Stimulated activated naive CD4-positive, alpha-beta T cell (primary cell): ENCODE measurements at places on chromosomes 4 and X.
A peak's percentile ranks its signal among the peaks of the same experiment; 100 is the strongest.

DNA sequence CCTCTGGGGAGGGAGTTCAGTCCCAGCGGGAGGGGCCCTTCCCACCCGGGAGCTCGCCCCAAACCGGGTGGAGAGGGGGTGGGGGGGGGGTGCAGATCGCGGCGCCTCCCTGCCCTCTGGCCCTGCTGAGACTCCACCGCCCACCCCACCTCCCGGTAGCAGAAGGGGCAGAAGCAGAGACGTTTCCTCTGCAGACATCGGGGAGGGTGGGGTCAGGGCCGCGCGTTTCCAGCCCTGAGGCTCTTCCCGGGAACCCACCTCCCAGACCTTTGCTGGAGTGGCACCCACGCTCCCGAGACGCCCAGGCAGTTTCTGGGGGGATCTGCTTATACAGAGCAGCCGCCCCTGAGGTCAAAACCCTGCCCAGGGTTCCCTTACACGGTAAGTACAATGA, 30.2 kb downstream of the CPLX1 start:
- DNase-seq, result no peak

DNA sequence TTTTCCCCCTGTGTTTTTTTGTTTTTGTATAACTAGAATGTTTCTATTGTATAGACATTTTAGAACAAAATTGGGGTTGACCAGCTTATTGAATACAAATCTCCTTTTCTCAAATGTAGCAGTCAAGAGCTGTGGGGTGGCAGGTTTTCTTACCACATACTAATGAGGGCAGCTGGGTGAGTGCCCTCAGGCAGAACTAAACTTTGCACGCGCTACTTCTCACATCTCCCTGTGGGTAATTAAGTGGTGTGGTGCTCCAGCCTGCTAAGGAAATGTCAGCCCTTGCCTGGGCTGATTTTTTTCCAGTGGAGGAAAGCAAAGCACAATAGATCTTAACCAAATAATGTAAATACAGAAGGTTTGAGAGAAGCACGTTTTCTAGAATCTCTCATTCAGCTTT, 717.6 kb upstream of the TENM3 start:
- no peak for DNase-seq

GRCh38 chr4:99811850-99812249, 4.8 kb upstream of the DAPP1 start:
- peak; percentile 58 for DNase-seq

GRCh38 chrX:2710041-2710840, 19.1 kb downstream of the CD99 start:
- DNase-seq, result no peak

DNA sequence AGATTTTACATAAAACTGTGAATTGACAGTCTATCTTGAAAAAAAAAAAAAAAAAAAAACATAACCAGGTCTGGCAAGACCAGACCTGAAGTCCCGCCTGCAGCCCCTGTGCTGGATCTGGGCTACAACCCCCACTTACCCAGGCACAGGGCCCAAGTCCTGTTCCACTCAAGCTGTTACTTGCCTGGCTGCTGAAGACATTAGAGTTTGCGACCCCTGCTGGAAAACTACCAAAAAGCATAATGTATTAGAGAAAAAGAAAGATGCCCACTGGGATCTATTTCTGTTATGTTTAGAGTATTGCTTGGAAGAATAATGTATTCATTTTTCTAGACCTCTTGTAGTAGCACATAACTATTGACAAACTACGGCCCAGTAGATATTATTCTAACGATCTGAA, 4.7 kb downstream of the HS3ST1 start:
- peak; percentile 20 for DNase-seq

GRCh38 chr4:112031712-112032328, 113.4 kb upstream of the FAM241A start:
- no peak for DNase-seq

GRCh38 chr4:163048447-163048846, 118.2 kb downstream of the NAF1 start:
- DNase-seq, result no peak

DNA sequence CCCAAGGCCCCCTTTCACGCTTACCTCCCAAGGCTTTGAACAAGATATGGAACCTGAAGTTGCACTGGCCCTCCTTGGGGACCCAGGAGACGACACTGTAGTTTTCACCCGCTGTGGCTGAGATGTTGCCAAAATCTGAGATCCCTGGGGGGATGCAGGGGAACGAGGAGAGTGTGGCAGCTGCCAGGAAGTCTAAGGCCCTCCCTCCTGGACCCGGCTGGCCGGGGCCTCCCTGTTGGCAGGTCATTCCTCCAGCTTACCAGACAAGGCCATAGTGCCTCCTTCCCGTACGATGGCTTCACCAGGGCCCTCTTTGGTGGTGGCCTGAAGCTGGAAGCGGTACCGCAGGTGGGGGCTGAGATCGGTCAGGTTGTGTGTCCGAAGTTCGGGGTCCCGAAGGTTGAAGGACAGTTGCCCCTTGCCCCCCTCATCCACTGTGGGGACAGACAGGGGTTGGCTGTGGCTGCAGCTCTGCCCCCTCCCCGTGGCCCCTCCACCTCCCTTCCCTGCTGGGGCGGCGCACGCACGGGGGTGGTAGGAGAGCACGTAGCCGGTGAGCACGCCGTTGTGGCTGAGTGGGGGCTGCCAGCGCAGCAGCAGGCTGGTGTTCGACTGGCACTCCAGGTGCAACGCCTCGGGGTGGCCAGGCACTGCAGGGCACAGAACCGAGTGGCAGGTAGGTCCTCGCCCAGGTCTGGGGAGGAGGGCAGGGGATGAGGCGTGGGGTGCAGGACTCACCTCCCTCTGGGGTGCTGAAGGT, 21.2 kb downstream of the L1CAM start:
- no peak for DNase-seq

GRCh38 chr4:49032440-49033161, 46.5 kb downstream of the CWH43 start:
- DNase-seq, result no peak

GRCh38 chr4:29908276-29908675, 811.9 kb upstream of the PCDH7 start:
- DNase-seq, result no peak

GRCh38 chrX:103183912-103184311, 31.0 kb upstream of the BEX4 start:
- DNase-seq, result no peak

- no peak for DNase-seq
These were observed 8.5 kb upstream of the ARMCX2 start for GRCh38 chrX:101668143-101668542.

- DNase-seq, result no peak
These were observed 801.3 kb downstream of the IL1RAPL1 start for GRCh38 chrX:29388509-29388908.

- DNase-seq, result no peak
These were observed 60.7 kb upstream of the PAK3 start for GRCh38 chrX:111035256-111035655.

DNA sequence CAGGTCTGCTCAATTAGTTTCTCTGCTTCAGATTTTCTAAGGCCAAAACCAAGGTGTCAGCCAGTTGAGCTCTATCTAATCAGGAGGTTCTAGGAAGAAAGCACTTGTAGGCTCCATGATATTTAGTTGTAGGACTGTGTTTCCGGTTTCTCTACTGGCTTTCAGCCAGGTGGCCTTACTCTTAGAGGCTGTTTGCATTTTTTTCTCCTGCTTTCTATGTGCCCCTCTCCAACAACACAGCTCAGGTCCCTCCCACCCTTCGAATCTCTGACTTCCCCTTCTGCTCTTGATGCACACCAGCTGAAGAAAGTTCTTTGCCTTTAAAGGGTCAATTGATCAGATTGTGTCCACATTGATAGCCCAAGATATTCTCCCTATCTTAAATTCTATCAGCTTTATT, 245.2 kb downstream of the RAB28 start:
- DNase-seq, result no peak

DNA sequence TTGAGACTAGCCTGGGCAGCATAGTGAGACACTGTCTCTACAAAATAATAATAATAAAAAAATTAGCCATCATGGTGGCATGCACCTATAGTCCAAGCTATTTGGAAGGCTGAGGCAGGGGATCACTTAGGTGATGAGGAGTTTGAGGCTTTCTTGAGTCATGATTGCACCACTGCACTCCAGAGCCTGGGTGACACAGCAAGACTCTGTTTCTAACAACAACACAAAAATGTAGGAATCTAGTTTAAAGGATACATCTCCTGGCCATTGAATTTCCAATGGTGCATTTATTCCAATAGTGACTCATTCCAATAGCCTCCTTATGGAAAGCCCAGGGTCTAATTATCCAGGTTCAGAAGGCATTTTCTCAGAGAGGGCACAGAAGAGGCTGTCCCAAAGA, 21.9 kb upstream of the HERC6 start:
- DNase-seq, result no peak

- no peak for DNase-seq
These were observed 11.8 kb downstream of the MOB1B start for GRCh38 chr4:70914000-70914399.

DNA sequence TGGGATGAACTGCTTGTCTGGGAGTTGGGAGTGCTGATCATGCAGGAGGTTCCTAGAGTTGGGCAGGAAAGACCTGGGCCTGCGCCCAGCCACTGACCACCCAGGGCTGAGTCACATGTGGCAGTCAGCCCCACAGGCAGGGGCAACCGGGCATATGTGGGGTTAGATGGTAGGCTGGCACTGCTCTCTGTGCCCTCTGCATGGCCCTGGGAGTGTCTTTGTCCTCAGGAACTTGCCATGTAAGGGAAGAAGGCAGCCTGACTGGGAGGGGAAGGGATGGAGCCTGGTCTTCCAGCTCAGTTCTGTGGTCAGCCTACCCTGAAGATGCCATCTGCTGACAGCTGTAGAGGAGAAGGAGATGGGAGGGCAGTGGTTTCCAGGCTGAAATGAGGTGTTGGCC, 70.2 kb upstream of the EFNB1 start:
- no peak for DNase-seq

DNA sequence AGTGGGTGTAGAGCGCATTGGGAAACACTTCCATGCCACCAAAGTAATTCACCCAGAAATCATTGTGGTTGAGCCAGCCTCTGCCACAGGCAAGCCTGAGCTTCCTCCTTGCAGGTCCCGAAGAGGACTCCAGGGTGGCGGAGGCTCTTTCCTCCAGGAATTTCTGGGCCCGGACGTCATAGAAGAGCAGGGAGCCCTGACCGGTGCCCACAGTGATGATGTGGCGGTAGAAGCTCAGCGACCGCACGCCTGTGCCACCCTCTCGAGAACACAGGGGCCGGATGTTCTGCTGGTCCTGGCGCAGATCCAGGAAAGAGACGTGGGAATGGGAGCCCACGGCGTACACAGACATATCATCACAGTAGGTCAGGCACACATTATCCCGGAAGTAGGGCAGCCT, 1.3 kb downstream of the DCAF12L1 start:
- no peak for DNase-seq

GRCh38 chr4:67036791-67037190, 508.5 kb downstream of the CENPC start:
- DNase-seq, result no peak

- no peak for DNase-seq
These were observed 17.7 kb downstream of the SLC10A6 start for GRCh38 chr4:86831262-86832130.
